ENCODE measurements at places on chromosomes 5 and 9.

DNA sequence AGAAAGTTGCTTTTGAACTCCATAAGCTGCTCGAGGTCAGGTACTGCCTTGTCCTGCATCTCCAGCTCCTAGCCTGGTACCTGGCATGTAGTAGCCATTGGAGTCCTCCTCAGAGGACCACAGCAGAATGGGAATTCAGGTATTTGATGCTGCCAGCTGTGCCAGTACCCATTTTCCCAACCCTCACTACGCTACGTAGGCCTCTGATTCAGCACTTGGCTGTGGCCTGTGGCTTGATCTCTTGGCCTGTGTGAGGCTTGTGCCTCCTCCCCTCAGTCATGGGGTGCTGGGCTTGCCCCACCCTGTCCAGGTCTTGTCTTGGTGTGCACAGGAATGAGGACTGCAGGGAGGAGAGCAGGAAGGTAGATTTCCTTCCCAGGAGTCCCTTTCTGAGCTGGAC lies 11.8 kb downstream of the OTULIN start:
- peak; percentile 57 for DNase-seq

GRCh38 chr5:146042628-146043279 lies 62.6 kb downstream of the PLAC8L1 start:
- DNase-seq = peak; percentile 85

- DNase-seq = no peak
These were observed 97.7 kb downstream of the FNBP1 start for GRCh38 chr9:129945314-129945713.

GRCh38 chr9:126638571-126639132 lies 24.9 kb downstream of the LMX1B start:
- DNase-seq = no peak

DNA sequence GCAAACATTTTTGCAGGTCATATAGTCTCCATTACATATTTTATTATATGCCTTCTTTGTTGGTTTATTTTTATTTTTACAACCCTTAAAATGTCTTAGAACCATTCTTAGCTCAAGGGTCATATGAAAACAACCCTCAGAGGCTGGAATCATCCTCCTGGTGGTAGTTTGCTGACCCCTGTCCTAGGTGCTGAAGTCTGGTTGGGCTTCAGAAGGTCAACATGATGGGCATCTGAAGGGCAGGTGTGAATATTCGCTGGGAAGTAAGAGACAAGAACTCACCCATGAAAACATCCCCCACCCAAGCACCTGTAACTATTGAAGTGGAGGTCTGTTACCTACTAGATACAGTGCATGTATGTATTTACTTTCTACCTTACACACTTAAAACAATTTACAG lies 75.4 kb downstream of the OSMR start:
- peak; percentile 4 for DNase-seq
